ENCODE measurements at places on chromosomes 3 and 15. TPM values are rescaled to one million over a fixed set of nuclear protein-coding genes. Genes with fewer than 3 reads are reported as not detected.

The HGD gene
- total RNA-seq: 0.11 TPM

The CKMT1A gene
- 0.43 TPM for total RNA-seq

The SSUH2 gene
- total RNA-seq: 1.4 TPM

The CDC25A gene
- 0.91 TPM for total RNA-seq

The SGO1 gene
- total RNA-seq: 0.43 TPM

The ACSBG1 gene
- total RNA-seq: not detected

The GPR15 gene
- not detected for total RNA-seq

The UBAP1L gene
- 1.7 TPM for total RNA-seq

The NPAP1 gene
- 0.03 TPM for total RNA-seq

The RTF1 gene
- 22.3 TPM for total RNA-seq

The CCDC54 gene
- not detected for total RNA-seq

The PPM1M gene
- 11.3 TPM for total RNA-seq

The NME9 gene
- 0.17 TPM for total RNA-seq

The COLQ gene
- total RNA-seq: 18.9 TPM

The MAGEF1 gene
- 29.0 TPM for total RNA-seq

The MME gene
- 3.5 TPM for total RNA-seq

The CCR9 gene
- not detected for total RNA-seq

The SCAPER gene
- 39.1 TPM for total RNA-seq

The CD200R1 gene
- total RNA-seq: 0.95 TPM

The SV2B gene
- total RNA-seq: 0.69 TPM

The MEGF11 gene
- total RNA-seq: not detected

The SNTN gene
- total RNA-seq: not detected

The POLQ gene
- total RNA-seq: 0.89 TPM

The EPHA6 gene
- 1.4 TPM for total RNA-seq

The MUSTN1 gene
- total RNA-seq: 48.6 TPM

The CCDC13 gene
- 0.96 TPM for total RNA-seq

The CCDC50 gene
- total RNA-seq: 47.6 TPM

The CFAP20DC gene
- 0.28 TPM for total RNA-seq

The B3GNT5 gene
- total RNA-seq: 4.3 TPM

The CFAP44 gene
- total RNA-seq: 3.3 TPM

The CFAP92 gene
- 0.64 TPM for total RNA-seq

The SCN11A gene
- 0.03 TPM for total RNA-seq

The GOLGA6B gene
- not detected for total RNA-seq

The CGNL1 gene
- total RNA-seq: 48.6 TPM

The DIS3L gene
- 44.7 TPM for total RNA-seq
